ENCODE measurements at places on chromosomes 11 and 22.

DNA sequence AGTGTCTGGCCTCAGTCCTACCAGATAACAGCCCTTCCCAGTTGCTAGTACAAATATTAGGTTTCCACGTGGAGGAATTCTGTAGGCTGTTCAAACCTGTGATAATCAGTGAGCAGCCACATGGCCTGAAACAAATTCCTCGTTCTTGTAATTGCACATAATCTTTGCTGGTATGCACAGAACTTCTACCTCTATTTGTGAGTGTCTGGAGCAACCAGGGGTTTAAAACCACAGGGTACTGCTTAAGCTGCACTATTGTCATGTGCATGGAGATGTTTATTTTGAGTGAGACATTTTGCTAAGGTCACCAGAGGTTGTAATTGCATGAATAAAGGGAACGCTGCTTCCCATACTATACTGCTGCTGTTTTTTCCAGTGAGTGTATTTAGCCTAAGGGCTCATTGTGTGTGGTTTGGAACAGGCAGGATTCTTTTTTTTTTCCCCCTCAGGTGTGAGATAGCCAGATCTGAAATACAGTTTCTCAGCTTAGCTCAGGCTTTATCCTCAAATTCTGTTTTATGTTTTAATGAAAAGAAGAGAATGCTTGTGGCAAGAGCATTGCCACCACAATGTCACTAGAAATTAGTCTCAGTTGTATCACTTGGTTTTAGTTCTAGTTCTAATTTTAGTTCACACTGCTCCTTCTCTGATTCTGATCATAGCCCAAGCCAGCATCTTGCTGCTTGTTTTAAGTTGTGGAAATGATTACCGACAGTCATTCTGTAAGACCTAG, 60.5 kb downstream of the CYB5R2 start:
- no peak for DNase-seq

GRCh38 chr11:73272680-73273038, 521 bp downstream of the P2RY6 start:
- DNase-seq: no peak

- DNase-seq: no peak
These were observed 100.2 kb upstream of the GAL start for GRCh38 chr11:68584097-68584496.

DNA sequence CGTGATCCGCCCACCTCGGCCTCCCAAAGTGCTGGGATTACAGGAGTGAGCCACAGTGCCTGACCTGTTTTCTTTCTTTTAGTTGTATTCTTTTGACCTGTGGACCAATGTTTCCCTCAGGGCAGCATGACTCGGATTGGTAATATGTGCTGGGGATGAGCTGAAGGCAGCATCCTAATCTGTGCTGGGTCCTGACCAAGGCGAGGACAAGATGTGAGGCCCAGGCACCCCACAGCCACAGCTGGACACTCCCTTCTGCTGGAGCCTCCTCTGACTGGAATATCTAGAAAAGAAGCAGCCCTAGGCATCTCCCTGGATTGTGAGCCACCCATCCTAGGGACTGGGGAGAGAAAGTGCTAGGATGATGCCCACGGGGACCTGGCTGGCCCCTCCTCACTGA, 105.4 kb downstream of the PDE2A start:
- DNase-seq: no peak

DNA sequence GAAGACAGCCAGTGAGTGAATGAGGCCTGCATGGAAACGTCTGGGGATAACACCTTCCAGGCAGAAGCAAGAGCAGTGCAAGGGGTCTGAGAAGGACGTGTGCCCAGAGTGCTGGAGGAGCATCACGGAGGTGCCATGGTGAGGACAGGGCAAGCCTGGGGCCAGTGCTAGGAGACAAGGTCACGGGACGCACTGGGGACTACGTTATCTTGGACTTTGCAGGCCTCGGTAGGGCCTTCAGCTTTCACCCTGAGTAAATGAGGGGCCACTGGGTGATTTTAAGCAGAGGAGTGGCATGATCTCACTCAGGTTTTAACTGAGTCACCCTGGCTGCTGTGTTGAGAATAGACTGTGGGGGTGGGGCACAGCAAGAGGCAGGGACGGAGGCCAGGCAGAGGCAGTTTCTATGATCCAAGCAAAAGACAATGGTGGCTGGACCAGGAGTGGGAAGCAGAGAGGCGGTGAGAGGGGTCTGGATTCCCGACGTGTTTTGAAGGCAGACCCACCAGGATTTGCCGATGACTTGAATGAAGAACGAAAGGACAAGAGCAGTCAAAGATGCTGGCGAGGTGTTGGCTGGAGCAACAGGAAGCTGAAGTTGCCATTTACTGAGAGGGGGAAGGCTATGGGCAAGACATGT, 102.7 kb upstream of the PARVA start:
- DNase-seq: no peak

DNA sequence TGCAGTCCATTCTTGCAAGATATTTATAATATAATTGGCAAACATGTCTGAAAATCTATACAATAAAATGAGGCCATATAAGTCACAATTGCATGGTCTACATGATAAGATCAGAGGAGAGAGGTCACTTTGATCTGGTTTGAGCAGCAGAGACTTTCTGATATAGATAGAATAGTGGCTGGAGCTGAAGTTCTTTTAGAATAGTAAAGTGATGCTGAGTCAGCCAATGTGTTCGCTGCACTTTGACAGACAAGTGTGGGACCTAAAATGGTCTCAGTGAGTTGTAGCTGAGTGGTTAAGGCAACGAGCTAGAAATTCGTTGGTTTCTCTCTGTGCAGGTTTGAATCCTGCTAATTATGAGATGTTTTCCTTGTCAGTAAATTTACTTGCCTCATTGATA, 257.0 kb upstream of the C11orf87 start:
- DNase-seq: no peak
